ENCODE measurements at places on chromosomes 4 and X. TPM values are rescaled to one million over a fixed set of nuclear protein-coding genes. Genes with fewer than 3 reads are reported as not detected.

- no peak for DNase-seq
Observed at GRCh38 chrX:70613295-70613694, 168.7 kb downstream of the DLG3 start.

GRCh38 chr4:5206016-5206790 is 154.9 kb downstream of the STK32B start:
- DNase-seq: no peak

Gene LAMTOR3
- 33.6 TPM for total RNA-seq

GRCh38 chr4:153465615-153466080 is 512 bp upstream of the TMEM131L start:
- DNase-seq: peak; percentile 62

- no peak for DNase-seq
Observed at GRCh38 chrX:153478746-153479145, 8.4 kb upstream of the HAUS7 start.

- no peak for DNase-seq
Observed at GRCh38 chrX:16089086-16089485, 34.3 kb upstream of the GRPR start.

DNA sequence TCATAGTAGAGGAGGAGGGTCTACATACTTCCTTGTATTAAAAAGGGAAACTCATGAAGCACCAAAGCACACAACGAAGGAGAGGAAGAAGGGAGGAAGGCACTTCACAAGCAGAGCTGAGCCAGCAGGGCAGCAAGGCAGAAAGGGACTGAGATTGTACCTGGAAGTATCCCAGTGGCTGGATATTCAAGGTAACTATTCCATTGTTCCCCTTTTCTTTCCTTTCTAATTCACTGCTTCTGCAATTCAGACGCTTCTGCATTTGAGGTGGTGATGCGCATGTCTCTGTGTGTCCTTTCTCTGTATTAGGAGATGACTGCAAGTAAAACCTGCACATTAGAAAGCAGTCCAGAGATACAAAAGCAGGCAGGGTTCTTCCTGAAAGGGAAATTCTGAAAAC is 54.9 kb downstream of the UBQLN2 start:
- DNase-seq: no peak

Data from Caco-2 (cell line).